RCC 7860 (cell line): ENCODE measurements at places on chromosomes 5 and 9.

DNA sequence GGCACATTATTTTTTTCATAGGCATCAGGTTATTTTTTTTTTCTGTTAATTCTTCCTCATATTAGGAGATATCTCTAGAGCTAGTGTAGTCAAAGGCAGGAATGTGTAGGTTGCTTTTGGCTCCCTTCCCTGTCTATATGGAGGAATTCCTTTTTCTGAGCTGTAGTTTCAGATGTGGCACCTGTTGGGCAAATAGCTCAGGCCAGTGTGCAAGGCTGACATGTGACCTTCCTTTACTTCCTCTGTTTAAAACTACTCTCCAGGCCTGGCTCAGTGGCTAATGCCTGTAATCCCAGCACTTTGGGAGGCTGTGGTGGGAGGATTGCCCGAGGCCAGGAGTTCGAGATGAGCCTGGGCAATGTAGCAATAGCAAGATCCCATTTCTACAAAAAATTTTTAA lies 40.5 kb upstream of the KIAA1958 start:
- DNase-seq = no peak

DNA sequence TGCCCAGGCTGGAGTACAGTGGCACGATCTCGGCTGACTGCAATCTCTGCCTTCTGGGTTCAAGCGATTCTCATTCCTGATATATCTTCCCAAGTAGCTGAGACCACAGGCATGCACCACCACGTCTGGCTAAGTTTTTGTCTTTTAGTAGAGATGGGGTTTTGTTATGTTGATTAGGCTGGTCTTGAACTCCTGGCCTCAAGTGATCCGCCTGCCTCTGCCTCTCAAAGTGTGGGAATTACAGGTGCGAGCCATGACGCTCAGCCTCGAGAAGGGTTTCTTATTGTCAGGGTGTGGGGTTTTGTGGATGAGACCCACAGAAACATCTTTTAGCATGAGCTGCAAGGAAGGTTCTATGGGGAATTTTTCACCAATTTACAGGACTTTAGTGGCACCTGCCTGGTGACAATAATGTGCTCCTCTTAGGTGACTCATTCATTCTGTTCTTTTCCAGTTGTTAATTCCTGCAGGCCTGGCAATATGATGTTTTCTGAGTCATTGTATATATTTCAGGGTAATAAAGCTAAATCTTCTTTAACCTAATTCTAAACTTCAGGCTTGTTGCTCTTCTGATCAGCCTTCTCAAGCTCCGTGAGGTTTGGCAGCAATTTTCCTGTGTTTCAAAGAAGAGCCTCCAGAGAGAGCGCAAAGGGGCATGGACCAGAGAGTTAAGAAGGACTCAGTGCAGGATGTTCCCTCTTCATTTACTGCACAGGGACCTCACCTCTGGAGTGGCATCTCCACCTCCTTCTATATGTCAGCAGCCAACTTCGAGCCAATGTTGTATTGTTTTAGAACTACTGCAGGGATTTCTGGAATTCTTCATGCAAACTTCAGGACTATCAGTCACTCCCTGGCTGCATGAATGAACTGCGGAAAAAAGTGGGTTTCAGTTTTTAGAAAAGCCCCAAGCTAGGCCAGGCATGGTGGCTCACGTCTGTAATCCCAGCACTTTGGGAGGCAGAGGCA lies 77.8 kb upstream of the ZNF618 start:
- DNase-seq = no peak

DNA sequence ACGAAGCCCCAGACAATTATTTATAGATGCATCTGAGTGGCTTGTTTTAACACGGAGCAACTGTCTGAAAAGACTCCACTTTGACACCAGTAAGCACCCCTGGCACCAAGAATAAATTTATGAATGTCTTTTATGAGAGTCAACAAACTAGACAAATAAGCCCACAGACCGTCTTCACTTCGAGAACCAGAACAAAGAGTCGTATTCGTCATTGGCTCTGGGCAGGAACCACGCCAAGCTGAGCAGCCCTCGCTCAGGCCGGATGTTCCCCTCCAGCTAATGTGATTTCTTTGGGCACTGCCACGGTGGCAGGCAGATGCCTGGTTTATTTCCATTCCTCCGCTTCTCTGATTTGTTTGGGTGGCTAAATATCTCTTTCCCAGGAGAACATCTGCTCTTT lies 91.9 kb upstream of the STC2 start:
- DNase-seq = no peak

DNA sequence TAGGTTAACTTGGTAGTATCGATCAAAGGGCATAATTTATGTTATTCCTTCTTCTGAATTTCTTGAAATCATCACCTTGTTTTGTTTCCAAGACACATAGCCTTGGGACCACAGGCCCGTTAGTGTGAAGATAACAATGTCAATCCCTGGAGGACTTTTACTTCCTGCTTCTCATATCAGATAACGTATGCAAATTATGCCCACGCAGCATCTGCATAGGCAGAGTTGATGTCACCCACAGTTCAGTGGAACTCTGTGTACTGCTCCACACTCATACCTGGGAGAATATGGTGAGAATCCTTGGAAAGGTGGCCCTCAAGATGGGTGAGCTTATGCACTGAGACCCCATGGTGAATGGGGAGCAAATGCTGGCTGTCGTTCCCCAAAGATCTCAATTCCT lies 95.0 kb downstream of the CFAP90 start:
- DNase-seq = no peak
